WTC11 (cell line): ENCODE measurements at places on chromosomes 6 and 20.

DNA sequence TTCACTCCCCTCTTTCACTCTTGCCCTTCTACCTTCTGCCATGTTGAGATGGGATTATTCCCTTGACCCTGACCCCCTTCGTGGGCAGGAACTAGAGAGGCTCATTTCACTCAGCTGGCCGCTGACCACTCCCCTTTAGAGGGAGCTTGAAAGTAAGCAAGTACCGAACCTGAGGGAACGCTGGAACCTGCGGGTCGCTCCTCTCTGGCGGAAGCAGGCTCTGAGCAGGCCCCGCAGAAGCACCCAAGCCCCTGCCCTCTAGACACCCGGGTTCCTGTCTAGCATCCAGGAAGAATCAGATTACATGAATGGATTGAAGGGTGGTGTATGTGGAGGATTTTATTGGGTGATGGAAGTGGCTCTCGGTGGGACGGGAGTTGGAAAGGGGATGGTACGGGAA, 11.9 kb upstream of the MYCT1 start:
- peak; percentile 19 for DNase-seq

- no peak for DNase-seq
Measured at GRCh38 chr6:73901311-73901710, 205.3 kb downstream of the CD109 start.

GRCh38 chr6:132054525-132054924, 103.4 kb upstream of the CCN2 start:
- no peak for DNase-seq

- DNase-seq, result no peak
Measured at GRCh38 chr6:24802271-24803059, 3.7 kb upstream of the ARMH2 start.

GRCh38 chr20:31801508-31801907, 17.6 kb upstream of the MYLK2 start:
- no peak for DNase-seq

DNA sequence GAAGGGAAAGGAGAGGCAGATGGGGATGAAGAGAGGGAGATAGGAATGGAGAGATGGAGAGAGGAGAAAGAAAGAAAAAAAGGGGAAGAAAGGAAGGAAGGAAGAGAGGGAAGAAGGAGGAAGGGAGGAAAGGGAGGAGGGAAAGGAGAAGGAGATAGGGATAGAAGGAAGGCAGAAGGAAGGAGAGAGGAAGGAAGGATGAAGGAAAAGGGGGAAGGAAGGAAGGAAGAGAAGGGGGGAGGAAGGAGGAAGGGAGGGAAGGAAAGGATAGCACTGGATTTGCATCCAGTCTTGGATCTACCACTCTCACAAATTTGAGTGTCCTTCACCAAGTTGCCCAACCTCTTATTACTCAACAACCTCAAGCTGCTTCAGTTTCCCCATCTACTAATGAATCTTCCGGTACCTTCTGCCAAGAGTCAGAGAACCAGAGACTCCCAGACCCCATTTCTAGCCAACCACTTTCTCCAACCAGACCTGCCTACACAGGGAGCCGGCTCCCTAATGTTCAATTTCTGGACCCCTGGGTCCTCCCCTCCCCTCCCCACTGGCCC, 79.7 kb upstream of the FOXP4 start:
- DNase-seq, result no peak

DNA sequence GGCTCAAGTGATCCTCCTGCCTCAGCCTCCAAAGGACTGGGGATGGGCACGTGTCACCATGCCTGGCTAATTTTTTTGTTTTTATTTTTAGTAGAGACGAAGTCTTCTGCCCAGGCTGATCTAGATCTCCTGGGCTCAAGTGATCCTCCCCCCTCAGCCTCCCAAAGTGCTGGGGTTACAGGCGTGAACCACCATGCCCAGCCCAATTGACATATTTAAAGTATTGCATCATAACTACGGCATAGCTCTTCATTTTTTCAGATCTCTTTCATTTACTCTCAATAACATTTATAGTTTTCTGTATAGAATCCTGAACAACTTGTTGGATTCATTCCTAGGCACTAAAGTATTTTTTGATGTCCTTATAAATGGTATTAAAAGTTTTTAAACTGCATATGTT, 13.0 kb downstream of the SERPINB1 start:
- no peak for DNase-seq

- no peak for DNase-seq
Measured at GRCh38 chr20:38537176-38537575, 43.8 kb upstream of the ADIG start.

- no peak for DNase-seq
Measured at GRCh38 chr6:67175101-67175500, 1460.0 kb upstream of the ADGRB3 start.

DNA sequence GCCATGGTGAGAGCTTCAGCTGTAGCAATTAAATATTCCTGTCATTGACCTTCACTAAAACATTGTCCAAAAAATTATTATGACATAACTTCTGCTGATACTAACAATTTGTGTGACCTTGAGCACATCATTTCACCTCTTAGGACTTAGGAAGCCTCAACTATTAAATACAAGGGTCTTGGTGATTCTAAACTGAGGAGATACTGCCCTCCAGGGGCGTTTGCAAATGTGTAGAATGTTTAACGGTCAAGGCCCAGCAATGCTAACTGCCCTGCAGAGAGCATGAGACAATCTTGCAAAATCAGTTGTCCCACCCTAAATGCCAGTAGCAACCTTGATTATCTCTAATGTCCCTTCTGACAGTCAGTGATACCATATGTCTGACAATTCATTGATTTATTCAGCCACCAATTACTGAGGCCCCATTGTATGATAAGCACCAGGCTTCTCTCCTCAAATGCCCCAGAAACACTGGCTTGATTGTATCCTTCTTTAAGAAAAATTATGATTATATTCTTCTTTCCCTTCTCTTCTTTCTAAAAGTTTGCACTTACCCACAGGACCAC, 284.1 kb upstream of the PLN start:
- DNase-seq, result peak; percentile 47

GRCh38 chr6:66376001-66376400, 669.0 kb upstream of the EYS start:
- DNase-seq, result no peak

DNA sequence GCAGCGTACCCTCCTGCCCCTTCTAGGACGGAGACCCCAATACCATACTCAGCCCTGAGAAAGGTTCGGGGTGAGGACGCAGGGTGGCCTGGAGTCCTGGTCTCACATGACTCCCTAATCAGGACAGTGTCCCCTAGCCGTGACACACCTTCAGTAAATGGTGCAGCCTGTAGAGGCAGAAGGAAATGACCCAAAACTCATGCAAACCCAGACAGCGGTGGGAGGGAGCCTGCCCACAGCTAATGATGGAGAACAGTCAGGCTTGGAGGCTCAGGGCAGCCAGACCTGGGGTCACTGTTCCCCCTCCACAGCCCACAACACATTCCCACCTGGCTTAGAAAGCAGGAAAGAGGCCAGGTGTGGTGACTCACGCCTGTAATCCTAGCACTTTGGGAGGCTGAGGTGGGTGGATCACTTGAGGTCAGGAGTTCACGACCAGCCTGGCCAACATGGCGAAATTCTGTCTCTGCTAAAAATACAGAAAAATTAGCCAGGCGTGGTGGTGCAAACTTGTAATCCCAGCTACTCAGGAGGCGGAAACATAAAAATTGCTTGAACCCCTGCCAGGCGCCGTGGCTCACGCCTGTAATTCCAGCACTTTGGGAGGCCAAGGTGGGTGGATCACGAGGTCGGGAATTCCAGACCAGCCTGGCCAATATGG, 8.8 kb upstream of the HMGA1 start:
- no peak for DNase-seq

- no peak for DNase-seq
Measured at GRCh38 chr6:106702046-106702445, 72.7 kb downstream of the QRSL1 start.

- DNase-seq, result no peak
Measured at GRCh38 chr20:17765584-17765983, 65.8 kb downstream of the BANF2 start.

DNA sequence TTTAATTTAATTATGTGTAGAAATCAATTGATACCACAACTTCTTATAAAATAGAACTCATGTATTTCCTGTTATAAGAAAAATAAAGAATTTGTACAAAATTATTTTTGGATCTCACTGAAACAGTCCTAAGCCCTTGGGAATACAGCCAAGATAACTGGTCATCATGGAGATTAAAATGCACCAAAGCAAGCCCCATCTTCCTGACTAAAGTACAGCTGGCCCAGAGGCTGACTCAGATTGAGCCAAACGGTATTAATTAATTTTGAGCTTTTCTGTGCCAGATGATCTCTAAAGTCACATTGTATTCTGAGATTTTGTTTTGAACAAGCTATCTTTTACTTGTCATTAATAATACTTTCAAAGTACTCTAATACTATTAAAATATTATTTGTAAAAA, 978.5 kb downstream of the TBC1D32 start:
- no peak for DNase-seq

DNA sequence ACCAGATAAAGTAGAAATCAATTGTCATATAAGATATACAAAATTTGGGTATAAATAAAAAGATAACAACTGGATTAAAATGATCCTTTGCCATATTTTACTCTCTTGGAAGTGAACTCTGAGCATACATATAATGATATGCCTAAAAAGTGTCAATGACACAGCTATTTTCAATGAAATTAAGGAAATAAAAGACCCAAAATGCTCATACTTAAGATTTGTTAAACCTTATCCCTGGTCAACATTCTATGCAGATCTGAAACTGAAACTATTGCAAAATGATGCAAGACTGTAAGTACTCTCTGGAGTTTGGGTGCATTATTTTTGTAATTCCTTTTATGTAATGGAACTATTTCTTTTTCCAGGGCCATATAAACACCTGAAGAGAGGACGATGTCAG, 119.0 kb upstream of the SGK1 start:
- no peak for DNase-seq

DNA sequence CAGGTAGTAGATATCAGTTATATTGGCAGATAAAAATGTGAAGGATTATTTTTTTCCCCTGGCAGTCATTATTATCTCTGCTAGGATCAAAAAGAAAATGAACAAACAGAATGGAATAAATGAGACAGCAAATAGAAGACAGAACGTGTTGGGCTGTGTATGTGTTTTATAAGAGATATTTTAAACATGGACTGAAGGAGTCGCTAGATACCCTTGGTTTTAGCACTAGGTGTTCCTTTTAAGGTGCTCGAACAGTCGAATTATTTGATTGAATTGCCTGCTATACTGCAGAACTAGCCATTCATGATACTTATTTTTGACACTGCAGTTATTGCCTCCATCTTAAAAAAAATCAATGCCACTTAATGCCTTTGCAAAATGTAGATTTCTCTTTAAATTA, 3.7 kb downstream of the GRIK2 start:
- DNase-seq, result no peak

GRCh38 chr6:158405933-158406332, 93.7 kb downstream of the TULP4 start:
- no peak for DNase-seq

DNA sequence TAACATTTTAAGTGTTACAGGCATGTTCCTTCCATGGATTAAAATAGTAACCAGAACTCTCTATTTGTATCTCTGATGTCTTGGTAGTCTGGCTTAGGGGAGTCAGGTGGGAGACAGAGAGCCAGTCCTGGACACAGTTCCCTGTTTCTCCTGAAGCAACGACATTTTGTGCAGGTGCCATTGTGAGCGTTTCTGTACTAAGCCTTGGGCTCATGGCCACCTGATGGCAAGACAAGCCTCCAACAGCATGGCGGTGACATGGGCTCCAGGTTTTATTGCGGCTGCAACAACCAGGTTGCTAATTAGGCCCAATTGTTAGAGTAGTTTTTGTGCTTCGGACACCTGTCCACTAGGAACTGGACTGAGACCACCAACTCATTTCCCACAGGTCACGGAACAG, 105.3 kb downstream of the PRDM13 start:
- DNase-seq, result no peak

GRCh38 chr6:5698318-5698717, 308.4 kb downstream of the NRN1 start:
- no peak for DNase-seq

DNA sequence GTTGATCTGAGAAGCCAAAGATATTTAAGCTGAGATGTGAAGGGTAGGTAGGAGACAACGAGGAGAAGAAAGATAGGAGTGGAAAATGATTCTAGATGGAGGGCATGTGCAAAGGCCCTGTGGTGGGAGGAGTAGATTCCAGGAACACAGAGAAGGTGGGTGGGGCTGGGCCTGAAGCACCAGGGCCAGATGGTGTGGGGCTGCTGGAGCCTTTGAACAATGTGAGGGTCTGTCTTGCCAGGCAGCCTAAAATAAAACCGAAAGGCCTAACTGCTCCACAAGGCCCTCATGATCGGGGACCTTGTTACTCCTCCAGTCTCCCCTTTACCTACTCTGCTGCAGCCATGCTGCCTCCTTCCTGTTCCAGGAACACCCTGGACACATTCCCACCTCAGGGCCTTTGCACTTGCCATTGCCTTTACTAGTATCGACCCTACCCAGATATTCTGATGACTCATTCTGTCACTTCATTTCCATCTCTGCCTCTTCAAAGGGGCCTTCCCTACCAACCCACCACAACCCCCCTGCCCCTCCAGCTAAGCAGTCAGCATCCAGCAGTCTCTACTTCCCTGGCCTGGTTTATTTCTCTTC, 20.0 kb downstream of the FAM110A start:
- no peak for DNase-seq

DNA sequence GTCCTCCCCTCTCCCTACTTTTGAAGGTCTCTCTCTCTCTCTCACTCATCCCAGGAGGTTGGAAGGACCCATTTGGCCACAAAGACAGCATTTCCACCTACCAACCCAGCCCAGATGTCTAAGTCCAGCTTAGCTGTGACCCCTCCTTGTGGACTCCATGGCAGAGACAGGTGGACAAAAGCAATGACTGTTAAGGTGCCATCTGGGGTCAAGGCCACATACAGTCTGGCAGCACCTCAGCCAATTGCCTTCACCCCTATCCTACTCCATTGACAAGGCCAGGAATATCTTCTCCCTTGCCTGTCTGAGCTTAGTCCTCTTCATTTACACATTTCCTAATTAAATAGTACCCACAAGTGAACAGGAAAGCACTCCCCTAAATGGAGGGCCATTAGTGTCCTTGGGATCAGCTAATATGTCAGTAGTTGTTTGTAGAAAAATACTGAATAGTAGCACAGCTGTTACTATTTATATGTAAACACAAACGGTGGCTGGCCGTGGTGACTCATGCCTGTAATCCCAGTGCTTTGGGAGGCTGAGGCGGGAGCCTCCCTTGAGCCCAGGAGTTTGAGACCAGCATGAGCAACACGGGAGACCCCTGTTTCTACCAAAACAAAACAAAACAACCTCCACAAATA, 28.8 kb downstream of the GCM1 start:
- peak; percentile 48 for DNase-seq

GRCh38 chr20:61161726-61162390, 90.2 kb upstream of the CDH4 start:
- no peak for DNase-seq

- DNase-seq, result no peak
Measured at GRCh38 chr6:47159763-47160162, 117.6 kb upstream of the ADGRF1 start.

GRCh38 chr6:155247618-155248007, 16.2 kb upstream of the CLDN20 start:
- peak; percentile 31 for DNase-seq

- no peak for DNase-seq
Measured at GRCh38 chr6:158768436-158768835, 50.7 kb downstream of the EZR start.

GRCh38 chr6:39901670-39902069, 32.6 kb downstream of the MOCS1 start:
- DNase-seq, result no peak
